Nephron progenitor cell (in vitro differentiated cells): ENCODE measurements at places on chromosomes 2 and 18.

GRCh38 chr2:192585418-192585817, 390.7 kb upstream of the TMEFF2 start:
- no peak for DNase-seq

GRCh38 chr2:183163821-183164649, 39.8 kb downstream of the NUP35 start:
- no peak for DNase-seq

DNA sequence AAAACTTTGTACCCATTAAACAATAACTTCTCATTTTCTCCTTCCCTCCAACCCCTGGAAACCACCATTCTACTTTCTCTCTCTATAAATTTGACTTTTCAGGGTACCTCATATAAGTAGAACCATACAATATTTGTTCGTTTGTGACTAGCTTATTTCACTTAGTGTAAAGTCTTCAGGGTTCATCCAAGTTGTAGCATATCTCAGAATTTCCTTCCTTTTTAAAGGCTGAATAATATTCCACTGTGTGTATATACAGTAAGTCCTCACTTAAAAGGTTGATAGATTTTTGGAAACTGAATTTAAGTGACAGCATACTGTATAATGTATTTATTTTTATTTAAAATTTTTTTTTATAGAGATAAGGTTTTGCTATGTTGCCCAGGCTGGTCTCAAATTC, 13.9 kb downstream of the CASP10 start:
- no peak for DNase-seq

DNA sequence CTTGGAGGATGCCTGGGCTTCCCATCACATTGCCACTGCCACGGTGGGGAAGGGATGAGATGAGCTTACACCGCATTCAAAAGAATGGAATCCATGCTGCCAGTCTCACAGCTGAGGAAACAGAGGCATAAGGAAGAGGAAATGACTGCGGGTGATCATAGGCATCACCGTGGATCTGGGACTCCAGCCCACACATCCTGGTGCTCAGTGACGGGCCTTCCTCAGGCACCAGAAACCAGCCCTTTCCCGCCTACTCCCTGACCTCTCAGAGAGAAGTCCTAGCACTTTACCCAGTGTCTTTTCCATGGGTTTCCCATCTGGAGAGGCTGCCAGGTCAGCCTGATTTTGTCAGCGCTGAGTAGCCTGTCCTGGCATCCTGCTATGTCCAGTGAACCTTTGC, 5.3 kb upstream of the PLB1 start:
- DNase-seq: no peak

DNA sequence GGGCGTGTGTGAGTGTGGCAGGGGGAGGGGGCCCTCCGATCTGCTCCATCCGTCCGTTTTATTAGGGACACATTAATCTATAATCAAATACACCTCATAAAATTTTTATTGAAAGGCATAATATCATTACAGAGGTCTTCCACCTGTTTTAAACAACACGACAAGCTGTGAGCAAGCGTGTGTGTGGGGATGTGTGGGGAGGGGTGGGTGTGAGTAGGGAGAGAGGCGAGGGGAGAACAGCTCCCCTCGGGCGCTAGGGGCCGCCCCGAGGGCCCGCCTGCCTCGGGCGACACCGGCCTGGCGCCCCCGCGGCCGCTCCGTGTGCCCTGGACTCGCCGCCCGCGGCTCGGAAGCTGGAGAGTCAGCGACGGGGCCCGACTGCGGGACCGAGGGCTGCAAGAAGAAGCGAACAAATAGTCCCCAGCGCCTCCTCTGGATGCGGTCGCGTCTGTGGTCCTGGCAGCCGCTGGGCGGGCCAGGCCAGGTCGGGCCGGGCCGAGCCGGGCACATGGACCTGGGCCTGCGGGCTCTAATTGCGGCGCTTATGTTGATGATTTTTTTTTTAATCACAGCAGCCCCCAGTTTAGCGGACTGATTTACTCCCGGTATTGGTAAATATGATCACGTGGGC, 352 bp upstream of the HOXD9 start:
- DNase-seq: no peak
